ENCODE measurements at places on chromosomes 11 and 22. TPM values are rescaled to one million over a fixed set of nuclear protein-coding genes. Genes with fewer than 3 reads are reported as not detected.

LINC01488 gene
- polyA plus RNA-seq: 0.08 TPM

CARD10 gene
- 15.6 TPM for polyA plus RNA-seq

- DNase-seq: no peak
These were observed 16.1 kb upstream of the RELT start for GRCh38 chr11:73359930-73360742.

DNA sequence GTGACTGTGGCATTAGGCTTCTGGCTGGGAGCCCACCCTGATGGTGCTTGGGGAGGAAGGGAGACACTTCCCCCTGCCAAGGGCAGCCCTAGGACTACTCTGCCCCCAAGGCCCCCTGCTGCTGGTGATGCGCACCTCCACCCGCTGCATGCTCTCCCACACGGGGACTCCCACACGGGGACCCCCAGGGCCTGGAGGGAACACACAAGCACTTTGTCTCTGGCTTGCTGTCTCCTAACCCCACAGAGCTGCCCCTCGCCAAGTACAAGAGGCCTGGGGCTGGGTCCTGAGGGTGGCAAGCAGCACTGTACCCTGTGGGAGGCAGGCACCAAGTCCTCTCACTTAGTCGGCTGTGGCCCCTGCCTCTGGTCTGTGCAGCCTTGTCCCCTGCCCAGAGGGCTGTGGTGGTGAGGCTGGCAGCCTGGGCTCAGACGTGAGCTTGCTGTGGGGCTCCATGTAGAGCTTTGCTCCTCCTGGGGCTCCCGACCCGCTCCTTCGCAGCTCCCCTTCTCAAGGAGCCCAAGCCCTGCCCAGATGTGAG is 7.9 kb downstream of the LRRC75B start:
- no peak for DNase-seq

- no peak for DNase-seq
These were observed 16.8 kb downstream of the LSP1 start for GRCh38 chr11:1869427-1870325.

GRCh38 chr11:45113807-45114206 is 32.6 kb upstream of the PRDM11 start:
- DNase-seq: no peak

DNA sequence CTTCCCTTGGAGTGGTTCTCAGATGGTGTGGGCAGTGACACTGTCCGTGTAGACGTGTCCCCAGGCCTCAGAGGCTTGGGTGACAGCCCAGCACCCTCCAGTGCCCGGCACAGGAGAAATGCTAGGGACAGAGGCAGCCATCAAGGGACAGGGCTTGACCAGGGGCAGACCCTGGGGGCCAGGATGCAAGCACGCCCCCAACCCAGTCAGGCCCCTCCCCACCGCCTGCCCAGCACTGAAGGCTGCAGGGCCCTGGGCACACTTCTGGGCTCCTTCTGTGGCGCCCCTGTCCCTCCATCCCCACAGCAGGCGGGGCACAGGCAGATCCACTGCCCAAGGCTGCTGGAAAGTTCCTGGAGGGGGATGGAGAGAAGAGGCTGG is 11.1 kb downstream of the IGF2 start:
- no peak for DNase-seq

GRCh38 chr11:33742249-33742851 is 6.1 kb upstream of the CD59 start:
- no peak for DNase-seq

- DNase-seq: no peak
These were observed 128.5 kb downstream of the SLC1A2 start for GRCh38 chr11:35290876-35291275.

DNA sequence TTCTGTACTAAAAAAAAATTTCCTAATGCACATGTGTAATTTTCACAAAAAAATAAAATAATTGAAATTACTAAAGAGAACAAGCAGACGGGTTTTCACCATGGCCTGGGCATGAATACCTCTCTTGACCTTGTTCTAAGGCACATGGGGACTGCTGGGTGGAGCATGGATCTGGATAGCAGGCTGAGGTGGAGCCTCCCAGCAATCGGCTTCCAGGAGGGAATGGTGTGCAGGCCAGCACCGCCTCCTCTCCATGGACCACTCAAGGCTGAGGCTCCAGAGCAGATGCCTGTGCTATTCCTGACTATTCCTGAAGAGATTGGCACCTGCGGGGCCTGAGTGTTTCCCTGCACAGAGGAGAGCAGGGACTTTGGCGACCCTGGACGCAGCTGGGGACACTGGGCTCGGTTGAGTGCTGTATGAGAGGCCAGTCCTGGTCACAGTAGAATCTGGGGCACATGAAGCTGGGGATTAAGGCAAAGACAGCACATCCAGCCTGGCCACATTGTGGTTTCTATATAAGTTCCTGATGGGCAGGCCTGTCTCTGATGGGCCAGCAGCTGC is 963.6 kb downstream of the BRD1 start:
- no peak for DNase-seq

DNA sequence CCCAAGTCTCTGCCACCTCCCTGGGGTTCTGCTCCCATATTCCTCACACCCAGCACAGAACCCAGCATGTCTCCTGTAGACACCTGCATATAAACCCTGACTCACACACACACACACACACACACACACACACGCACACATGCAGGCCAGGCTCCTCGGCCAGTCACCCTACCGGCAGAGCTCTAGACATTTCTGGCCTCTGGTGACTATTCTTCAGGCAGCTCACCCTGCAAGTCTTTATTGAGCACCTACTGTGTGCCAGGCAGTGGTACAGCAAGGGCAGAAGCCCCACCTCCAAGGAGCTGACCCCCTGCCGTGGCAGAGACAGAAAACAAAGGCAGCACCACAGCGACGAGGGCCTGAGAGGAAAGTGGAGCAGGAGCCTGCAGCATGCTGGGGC is 50.3 kb downstream of the CDKN1C start:
- DNase-seq: no peak
